Stromal cell of bone marrow (primary cell): ENCODE measurements at places on chromosomes 6 and 20.

GRCh38 chr20:44609006-44609515, 26.7 kb downstream of the PKIG start:
- DNase-seq = no peak

GRCh38 chr6:71982389-71982788, 96.0 kb downstream of the RIMS1 start:
- DNase-seq = no peak

DNA sequence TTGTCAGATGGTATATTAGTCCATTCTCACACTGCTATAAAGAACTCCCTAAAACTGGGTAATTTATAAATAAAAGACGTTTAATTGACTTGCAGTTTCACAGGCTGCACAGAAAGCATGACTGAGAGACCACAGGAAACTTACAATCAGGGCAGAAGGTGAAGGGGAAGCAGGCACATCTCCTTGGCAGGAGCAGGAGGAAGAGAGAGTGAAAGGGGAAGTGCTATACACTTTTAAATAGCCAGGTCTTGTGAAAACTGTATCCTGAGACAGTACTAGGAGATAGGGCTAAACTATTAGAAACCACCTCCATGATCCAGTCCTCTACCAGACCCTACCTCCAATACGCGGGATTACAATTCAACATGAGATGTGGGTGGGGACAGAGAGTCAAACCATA, 193.9 kb upstream of the KCNG1 start:
- DNase-seq = no peak

- no peak for DNase-seq
Measured at GRCh38 chr6:13886949-13887348, 37.8 kb upstream of the RNF182 start.

GRCh38 chr6:137792160-137793033, 74.7 kb upstream of the TNFAIP3 start:
- no peak for DNase-seq

GRCh38 chr6:116463301-116463700, 2.1 kb downstream of the CALHM6 start:
- no peak for DNase-seq

GRCh38 chr6:12613811-12614210, 102.8 kb upstream of the PHACTR1 start:
- DNase-seq = no peak

DNA sequence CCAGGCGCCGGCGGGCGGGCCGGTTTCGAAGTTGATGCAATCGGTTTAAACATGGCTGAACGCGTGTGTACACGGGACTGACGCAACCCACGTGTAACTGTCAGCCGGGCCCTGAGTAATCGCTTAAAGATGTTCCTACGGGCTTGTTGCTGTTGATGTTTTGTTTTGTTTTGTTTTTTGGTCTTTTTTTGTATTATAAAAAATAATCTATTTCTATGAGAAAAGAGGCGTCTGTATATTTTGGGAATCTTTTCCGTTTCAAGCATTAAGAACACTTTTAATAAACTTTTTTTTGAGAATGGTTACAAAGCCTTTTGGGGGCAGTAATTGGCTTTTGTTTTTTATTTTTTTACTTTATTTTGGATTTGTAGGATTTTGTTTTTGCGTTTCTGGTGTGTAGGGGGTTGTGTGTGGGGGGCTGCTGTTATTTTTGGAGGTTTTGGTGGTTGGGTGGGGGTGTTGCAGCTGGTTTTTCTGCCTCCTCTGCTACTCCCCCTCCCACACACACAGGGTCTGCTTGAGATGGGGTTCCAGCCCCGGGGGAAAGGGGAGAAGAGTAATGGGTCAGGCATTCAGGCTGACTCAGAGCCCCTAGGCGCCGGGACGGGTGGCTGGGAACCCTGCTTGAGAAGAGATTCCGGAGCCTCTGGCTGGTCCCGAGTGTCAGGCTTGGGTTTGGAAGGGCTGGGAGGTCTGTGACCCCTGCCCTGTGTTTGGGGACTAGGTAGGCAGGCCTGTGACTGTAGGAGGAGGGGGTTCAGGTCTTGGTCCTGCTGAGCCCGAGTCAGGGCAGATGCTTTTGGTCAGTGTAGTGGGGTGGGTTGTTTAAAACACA, 2.0 kb downstream of the CEBPB start:
- peak; percentile 73 for DNase-seq

GRCh38 chr6:127732927-127733326, 156.0 kb downstream of the C6orf58 start:
- DNase-seq = no peak
